Stimulated activated CD4-positive, alpha-beta T cell treated with anti-CD3 and anti-CD28 coated beads, Interleukin-4, amount 100 ng/mL, for 48 hours (primary cell): ENCODE measurements at places on chromosomes 16 and 17.

GRCh38 chr16:67311607-67312488, 14.7 kb downstream of the KCTD19 start:
- DNase-seq: peak; percentile 85

DNA sequence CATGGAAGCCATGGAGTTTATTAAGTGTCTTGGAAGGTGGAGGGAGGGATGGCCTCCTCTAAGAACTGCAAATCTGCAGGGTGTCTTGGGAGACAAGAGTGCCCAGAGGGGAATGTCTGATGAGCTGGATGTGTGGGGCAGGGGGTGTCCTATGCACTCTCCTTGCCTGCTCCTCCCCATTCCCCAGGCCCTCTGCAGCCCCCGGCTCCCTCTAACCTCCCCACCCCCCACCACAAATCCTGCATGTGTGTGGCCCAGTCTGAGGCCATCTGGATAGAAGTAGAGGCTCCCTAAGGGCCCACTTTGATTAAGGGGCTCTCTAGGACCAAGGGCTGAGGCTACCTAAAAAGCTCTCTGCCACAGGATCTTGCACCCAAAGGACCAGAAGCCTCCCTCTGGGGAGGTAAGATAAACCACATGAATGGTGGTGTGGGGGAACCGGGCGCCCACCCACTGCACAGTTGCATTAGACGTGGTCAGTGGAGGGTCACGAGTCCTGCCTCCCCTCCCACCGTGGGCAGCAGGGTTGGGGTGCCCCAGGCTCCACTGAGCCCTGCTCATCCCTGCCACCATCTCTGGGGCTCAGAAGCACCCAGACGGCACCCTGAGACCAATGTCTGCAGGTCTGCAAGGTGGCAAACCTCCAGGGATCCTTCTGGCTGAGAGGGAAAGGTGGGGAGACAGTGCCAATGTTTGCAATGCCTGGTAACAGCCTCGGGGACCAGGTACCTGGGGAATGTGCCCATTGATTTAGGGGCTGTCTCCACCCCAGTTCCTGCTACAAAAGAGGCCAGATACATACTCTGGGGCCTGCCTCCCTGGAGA, 618 bp downstream of the AANAT start:
- no peak for DNase-seq

GRCh38 chr17:72122765-72123529, 2.1 kb downstream of the SOX9 start:
- no peak for DNase-seq

- no peak for DNase-seq
These were observed 35.2 kb upstream of the MYH10 start for GRCh38 chr17:8665684-8666083.

DNA sequence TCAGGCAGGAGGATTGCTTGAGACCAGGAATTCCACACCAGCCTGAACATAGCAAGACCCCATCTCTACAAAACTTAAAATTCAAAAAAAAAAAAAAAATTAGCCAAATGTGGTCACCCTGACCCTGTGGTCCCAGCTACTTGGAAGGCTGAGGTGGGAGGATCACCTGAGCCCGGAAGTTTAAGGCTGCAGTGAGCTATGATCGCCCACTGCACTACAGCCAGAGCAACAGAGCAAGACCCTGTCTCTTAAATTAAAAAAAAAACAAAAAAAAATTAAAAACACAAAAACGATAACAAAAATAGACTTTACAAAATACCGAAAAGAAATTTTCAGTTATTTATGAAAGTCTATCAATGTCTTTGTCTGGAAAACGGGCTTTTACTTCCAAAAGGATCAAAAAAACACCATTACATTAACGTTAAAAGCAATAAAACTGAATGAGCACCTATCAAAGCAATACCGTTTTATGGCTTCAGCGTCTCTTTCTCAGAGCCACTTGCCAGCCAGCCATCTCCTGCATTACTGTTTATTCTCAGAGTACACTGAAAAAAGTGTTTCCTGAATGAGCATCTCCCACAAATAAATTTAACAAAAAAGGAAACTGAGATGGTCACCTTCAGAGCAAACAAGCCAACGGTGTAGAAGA, 6.1 kb downstream of the USP7 start:
- no peak for DNase-seq

DNA sequence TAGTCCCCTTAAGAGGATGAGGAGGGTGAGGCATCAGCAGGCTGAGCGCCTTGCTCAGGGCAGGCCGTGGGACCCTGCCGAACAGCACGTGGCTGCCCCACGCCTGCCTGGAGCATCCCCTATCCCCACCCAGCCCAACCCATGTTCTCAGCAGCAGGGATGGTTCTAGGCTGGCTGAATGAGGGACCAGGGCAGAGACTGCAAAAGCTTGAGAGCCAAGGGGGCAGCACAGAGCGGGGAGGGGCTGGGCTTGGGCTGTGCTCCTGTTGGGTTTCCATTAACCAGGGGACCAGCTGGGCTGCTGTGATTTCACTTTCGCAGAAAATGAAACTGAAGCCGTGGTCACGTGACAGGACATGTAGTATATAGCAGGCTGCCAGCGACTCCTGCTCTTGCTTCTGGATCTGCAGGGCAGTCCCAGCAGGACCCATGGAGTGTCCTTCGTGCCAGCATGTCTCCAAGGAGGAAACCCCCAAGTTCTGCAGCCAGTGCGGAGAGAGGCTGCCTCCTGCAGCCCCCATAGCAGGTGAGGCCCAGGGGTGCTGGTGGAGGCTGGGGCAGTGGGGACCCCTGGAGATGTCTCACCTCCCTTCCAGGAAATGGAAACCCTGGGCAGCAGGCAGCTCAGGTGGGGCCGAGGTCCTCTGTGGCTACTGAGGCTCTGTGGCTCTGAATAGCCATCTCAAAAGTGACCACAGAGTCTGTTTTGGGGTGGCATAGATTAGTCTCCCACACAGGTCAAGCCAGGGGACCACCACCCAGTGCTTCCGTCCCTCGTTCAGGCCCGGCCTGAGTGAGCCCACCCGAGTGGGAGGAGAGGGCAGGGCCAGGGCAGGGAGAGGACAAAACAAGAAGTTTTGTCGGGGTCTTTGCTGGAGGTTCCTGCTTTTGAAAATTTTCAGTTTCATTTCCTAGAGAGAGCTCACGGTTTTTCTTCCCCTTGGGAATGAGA, 2.9 kb downstream of the RNF213 start:
- DNase-seq: peak; percentile 88

- DNase-seq: no peak
These were observed 7.9 kb upstream of the NDRG4 start for GRCh38 chr16:58492066-58492465.

DNA sequence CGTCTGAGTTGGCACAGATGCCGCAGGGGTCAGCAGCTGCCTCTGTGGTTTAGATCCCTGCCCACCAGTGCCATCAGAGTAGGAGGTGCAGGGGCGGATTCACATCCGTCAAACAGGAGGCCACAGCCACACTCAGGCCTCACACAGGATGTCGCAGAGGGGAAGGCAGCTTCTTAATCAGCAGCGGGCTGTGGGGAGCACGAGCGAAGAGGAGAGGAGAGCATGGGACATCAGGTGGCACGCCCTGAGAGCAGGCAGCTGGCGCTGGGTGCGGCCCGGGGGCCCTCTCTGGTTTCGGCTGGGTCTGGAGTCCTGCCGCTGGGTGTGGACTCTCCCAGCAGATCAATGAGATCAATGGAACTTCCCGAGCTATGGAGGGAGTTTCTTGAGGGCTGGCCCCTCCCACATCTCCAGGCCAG, 9.6 kb downstream of the LLGL2 start:
- peak; percentile 33 for DNase-seq

- DNase-seq: no peak
These were observed 7.6 kb downstream of the PHB1 start for GRCh38 chr17:49407086-49407485.

- DNase-seq: no peak
These were observed 502.8 kb downstream of the MAF start for GRCh38 chr16:79097771-79098170.

GRCh38 chr17:15262291-15263205, 2.6 kb downstream of the PMP22 start:
- DNase-seq: no peak

GRCh38 chr17:64084940-64085649, 44.8 kb downstream of the ERN1 start:
- DNase-seq: no peak

GRCh38 chr17:39568702-39569101, 39.0 kb downstream of the NEUROD2 start:
- DNase-seq: no peak
